ENCODE measurements at places on chromosomes 5 and 9.

- no peak for DNase-seq
These were observed 11.5 kb upstream of the TGFBR1 start for GRCh38 chr9:99093492-99093791.

GRCh38 chr5:139407517-139407916, 3.6 kb upstream of the SPATA24 start:
- no peak for DNase-seq

GRCh38 chr5:115069087-115069968, 100.4 kb downstream of the TRIM36 start:
- peak; percentile 57 for DNase-seq

GRCh38 chr5:119742311-119742710, 113.0 kb downstream of the FAM170A start:
- no peak for DNase-seq

DNA sequence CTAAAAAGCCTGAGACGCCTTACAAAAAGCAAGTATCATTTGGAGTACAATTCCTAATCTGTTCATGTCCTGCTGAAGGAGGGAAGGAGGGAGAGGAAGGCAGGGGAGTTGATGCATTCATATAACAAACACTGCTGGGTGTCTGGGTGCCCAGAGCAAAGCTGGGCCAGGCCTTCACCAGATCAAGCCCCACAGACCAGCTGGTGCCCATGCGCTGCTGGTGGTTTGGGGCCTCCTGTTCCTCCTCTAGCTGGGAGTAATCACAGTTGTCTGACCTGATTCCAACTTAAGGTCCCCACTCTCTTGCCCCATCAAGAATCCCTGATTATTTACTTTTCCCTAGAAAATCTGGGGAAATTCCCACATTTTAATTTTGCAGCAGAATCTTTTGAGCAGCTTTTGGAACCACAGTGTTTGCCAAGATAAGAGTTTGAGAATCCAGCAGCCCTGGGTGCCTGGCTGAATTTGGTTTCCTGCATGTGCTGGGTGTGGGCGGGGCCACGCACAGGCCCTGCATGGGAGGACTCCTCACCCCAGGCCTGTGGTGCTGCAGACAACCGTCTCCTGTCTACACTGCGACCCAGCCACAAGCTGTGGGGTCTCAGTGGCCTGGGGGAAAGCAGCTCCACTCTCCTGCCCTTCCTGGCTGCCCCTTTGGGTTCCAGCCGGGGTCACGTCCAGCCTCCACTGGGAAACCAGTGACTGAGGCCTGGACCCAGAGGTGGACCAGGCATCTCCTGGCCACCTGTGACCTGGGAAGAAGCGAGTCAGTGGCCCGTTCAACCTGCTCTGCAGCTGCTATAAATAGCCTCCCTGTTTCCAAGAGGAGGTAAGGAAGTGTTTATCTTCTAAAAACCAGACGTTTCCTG, 47.5 kb downstream of the NEURL1B start:
- DNase-seq, result no peak

- no peak for DNase-seq
These were observed 28.4 kb upstream of the TLE1 start for GRCh38 chr9:81717747-81718077.

GRCh38 chr9:759541-759940, 82.0 kb upstream of the DMRT1 start:
- DNase-seq, result no peak

GRCh38 chr5:38022631-38023030, 182.8 kb upstream of the GDNF start:
- DNase-seq, result no peak

DNA sequence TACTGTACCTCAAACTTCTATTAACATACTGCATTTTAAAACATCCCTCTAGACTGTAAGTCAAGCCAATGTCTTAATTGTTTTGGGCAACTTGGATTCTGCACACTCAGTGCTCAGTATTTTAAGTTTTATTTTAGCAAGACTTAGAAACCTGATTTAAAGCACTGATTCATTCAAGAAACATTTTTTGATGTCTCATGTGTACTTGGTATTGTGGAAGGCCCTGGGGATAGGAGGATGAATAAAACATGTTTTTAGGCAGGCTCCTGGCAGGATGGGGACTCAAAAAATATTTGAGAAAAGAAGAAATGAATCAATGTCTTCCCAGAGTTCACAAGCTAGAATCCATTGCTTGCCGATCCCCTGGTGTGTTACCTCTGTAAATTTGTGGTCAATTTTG, 334.0 kb upstream of the PUM3 start:
- no peak for DNase-seq

DNA sequence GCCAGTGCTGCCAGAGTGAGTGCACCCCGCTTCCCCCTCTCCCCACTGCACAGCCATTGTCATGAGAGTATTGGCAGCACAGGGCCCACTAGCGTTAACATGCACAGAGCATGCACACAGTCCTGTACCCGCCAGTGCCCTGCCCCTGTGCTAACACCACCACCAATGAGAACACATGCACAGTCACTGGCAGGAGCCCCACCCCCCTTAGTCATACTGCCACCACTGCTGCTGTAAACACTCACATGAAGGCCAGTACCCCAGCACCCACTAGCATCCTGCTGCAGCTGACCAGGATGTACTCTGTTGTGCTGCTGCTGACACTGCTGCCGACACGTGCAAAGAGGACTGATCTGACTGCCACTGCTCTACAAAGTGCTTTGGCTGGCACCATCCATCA, 19.5 kb upstream of the RANBP6 start:
- no peak for DNase-seq

GRCh38 chr5:170746961-170747340, 36.6 kb upstream of the GABRP start:
- DNase-seq, result no peak

GRCh38 chr9:83444110-83444509, 94.1 kb downstream of the FRMD3 start:
- no peak for DNase-seq

- peak; percentile 67 for DNase-seq
These were observed 124.5 kb downstream of the EGFLAM start for GRCh38 chr5:38382898-38383297.

- DNase-seq, result no peak
These were observed 647.8 kb downstream of the TAF11L14 start for GRCh38 chr5:18281947-18282581.

DNA sequence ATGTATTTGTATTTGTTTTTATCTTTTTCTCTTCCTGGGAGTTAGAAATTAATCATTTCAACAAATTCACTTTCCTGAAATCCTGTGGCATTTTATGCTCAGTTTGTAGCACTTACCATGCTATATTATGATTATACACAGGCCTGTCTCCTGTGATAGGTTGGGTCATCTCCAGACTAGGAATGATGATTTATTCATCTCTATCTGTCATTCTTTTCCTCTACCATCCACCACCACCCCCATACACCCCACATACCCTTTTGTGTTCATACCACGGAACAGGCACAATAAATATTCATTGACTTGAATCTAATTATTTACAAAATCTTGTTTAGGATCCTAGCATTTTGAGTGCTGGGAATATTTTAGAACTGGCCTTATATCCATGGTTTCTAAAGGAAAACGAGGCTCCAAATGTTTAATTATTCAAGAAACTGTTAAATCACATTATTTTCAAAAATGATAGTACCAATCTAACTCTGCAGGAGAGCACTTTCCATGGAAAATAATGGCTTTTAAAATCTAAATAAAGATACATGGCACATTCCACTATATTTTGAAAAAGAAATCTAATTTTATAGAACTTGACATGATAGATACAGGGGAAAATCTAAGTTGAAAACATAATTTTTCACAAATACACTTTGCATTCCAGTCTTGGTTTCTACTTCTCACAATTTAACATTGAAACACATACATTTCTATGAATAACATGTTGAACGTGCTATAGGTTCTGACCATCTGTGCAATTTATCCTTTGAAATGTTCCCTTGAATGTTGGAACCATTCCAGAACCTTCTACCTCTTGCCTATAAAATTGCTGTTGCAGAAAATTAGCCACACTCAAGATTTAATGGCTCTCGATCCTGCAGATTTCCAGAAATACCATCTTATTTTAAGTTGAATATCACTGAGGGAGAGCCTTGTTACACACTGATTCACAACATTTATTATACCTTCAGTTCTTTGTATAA, 89.3 kb downstream of the STARD4 start:
- no peak for DNase-seq

DNA sequence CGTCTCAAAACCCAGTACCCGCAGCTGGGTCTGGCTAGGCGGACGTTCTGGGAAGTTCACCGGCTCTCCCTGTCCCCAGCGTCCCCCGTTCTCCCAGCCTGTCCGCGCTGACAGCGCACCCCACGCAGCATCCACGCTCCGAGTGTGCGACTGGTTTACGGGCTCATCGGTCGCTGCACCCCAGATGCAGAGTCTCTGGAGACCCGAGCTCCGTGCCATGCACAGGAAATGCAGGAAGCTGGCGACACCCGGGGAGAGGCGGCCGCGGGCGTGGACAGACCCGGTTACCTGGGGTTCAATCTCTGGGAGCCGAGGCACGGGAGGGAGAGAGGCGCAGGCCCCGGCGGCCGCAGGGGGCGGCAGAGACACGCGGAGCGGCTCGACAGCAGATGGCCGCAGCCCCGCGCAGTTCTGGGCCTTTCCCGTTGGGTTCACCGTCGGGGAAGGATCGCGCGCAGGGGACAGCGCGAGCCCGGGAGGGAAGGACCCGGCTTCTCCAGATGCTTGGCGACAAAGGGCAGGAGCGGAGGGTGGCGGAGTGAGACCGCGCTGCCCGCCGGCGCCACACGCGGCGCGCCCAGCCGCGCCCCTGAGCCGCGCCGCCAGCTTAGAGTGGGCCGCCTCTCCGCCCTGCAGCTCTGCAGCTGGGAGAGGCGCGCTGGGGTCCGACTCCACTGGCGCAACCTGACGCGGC, 558 bp downstream of the SHROOM1 start:
- peak; percentile 51 for DNase-seq

DNA sequence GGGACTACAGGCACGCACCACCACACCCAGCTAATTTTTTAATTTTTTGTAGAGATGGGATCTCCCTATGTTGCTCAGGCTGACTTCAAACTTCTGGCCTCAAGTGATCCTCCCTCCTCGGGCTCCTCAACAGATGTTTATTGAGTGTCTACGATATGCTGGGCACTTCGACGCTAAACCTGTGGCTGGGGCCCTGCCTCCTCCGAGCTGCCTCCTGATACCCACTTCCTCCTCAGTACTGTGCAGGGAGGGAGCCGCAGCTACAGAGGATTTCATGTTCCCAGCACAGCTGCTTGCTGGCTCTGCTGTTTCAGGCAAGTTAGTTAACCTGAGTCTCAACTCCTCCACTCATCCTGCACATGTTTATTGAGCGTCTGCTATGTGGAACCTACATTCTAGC, 9.6 kb downstream of the AIF1L start:
- no peak for DNase-seq

DNA sequence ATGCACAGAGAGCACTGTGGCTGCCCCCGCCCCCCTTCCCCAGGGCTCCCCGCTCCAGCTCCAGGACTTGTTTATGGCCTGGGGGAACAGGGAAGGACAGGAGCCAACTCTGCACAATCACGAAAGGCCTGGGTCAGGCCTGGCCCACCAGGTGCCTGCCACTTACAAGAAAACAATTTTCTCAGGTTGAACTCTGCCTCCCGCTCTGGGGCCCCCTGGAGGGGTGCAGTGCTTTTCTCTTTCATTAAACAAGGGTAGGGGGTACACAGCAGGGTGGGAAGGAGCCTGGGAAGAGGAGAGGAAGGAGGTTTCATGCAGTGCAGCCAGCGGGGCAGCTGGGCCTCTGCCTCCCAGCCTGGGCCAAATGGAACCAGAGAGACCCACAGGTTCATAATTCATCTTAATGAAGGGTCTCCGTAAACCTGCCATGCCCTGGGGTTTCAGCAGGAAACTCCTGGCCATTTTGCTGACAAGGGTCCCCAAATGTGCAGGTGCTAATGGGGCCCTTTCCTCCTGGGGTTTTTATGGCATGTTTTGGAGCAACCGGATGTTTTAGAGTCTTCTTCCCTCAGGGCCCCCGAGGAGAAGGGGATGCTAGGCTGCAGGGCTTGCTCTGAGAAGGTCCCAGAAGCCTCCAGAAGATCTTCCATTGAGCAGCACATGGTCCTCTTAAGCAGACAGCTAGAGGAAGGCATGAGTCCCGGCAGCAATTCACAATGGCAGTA, 219.8 kb downstream of the SLIT3 start:
- no peak for DNase-seq

GRCh38 chr9:113705928-113706519, 170.1 kb upstream of the ZNF618 start:
- no peak for DNase-seq

GRCh38 chr5:173399851-173400250, 71.6 kb upstream of the STC2 start:
- DNase-seq, result no peak

DNA sequence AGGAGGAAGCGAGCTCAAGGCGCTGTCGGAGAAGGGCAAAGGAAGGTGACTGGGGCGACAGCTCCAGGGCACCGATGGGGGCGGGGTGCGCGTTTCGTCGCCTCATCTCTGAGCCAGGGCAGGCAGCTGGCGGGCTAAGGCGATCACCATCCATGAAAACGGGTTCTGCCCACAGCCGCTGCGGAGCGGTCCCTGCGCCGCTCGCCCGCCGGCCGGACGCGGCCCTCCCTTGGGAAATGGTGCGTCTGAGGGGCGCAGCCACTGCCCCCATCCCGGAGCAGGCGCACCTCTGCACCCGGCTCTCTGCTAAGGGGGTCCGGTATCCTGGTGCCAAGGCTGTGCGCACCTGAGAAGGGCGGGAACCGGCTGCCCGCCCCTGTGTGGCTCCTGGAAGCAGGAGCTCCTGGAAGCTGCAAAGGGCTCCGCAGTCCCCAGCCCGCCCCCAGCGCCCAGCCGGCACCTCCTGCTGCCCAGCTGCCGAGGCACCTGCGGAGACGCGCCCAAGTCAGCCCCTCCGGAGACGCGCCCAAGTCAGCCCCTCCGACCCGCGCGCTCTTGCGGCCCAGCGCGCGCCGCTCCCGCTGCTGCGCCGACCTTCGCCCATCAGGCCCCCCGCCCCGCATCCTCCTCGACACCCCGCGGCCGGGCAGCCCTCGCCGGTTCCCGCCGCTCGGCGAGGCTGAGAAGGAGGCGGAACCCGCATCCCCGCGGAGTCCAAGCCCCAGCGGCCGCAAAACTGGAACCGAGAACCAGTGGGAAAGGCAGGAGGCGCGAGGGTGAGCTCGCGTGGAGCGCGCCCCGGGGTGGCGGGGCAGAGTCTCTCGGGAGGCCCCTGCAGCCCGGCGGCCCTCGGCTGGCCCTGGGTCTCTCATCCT, 757 bp downstream of the ANKRD34B start:
- DNase-seq, result no peak

DNA sequence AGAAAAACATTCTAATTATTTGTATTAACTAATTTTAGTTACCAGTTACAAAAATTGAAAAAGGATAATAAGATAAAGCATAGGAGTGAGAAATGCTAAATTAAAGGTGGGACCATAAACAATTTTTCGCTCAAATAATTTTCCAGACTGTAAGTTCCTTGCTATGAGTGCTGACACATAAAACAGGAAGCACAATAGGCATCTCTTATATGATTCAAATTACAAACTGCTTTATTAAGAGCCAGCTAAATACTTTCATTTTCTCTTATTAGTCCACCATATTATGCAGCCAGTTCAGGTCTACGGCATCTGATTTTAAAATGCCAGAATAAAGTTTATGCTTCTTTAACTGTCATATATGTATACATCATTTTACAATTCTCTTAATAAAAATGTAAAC, 4.4 kb downstream of the RC3H2 start:
- no peak for DNase-seq
